ENCODE measurements at places on chromosomes 5 and 9.

DNA sequence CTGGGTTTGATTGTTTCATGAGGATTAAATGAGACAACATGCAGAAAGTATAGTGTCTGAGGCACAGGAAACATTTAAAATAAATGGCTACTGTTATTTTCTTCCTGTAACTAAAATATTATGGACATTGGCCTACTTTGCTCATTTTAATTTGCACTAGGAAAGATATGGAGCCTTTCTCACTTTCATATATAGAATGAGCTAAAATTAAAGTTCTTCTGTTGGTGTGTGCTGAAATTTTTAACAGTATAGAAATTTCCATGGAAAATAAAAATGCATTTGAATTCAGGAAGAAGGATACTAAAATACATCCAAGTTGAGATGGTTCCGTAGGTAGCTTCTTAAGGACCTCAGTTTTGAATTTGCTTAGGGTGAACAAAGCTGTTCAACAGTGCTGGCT lies 131.9 kb downstream of the MAST4 start:
- DNase-seq: no peak

DNA sequence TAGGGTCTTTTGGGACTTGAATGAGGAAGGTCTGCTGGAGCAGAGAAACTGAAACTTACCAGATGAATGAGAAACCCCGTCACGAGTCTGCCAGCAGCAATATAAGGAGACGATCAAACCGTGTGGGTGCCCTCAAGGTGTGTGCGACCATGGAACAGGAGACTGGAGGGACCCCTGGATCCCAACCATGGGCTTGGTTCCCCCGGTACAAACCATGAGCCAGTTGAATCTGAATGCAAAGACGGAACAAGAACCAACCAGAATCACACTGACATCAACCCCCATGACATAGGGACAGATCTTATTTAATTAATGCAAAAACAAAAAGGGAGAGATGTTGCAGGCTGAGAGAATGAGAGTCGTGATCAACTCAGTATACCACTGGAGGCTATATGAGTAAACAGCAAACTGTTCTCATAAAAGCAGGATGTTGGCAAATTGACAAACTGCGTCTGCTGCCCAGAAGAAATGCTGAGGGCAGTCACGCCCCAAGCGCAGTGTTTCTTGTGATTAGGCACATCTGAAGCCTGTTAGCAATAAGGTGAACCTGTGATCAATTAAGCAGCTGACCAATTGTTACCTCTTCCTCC lies 475.5 kb upstream of the ACO1 start:
- no peak for DNase-seq

GRCh38 chr9:16157216-16157615 lies 604.4 kb downstream of the CCDC171 start:
- DNase-seq: no peak

DNA sequence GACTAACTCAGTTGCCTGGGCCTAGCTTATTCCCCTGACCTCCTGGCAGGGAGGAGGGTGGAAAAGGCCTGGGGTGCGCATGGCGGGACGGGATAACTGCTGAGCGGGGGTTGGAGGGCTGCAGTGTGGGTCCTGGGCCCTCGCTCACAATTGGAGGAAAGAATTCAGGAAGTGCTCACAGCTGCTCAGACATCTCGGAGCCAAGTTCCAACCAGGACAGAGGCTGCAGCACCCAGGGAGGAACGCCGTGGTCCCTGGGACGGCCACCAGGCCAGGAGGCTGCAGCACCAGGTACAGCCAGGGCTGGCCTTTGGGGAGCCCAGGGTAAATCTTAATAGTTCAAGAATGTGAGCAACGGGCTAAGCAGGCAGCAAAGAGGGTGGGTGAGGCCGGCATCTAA lies at the start of gene SPAAR:
SPAAR (plus strand) TSS at position 217 of the 400 bp plus-strand sequence. CDS start 974 bp downstream, outside the sequence.
- DNase-seq: no peak

DNA sequence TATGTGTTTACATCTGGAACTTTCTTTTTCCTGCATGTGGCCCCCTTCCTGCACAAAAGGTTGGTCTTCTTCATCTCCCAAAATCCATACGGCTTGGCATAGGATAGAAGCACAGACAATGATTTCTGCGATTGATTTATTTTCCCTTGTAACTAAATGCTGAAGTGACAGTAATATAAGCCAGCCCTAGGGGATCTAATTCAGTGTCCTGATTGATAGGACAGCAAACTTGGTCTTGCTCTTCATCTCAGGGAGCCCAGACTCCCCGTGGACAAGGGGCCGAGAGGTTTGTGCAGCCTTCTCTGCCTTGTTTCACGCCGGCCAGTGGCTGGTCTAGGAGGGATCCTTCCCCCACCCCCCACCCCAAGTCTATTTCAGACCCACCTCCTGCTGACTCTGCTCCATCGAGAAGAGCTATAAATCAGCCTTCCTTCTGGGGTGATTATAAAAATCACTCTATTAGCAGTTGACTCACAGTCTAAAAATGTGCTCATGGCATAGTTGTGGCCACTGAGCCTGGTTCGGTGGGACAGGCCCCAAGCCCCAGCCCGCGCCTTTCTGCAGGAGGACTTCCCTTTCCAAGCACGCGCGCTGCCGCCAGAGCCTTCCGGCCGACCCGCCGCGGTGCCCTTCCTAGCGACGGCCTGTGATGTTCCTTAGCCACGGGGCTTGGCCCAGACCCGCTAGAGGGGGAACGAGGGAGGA lies 89.8 kb upstream of the COL5A1 start:
- no peak for DNase-seq

DNA sequence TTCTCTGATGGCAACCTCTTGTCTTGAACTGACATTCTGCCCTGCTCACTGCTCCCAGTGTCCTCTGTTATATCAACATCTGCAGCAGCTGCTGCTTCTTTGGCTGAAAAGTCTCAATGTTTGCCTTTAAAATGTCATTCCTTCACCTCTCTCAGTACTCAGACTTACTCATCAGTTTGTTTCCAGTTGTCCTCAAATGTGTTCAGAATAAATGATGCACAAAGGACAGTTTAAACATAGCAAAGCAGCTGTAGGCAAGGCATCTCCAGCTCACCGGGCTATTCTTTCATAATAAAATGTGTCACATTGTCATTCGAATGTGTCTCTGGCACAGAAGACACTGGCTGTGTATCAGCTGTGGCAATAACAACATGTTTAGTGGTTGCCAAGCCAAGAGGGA lies 590.9 kb upstream of the ZNF608 start:
- DNase-seq: no peak

DNA sequence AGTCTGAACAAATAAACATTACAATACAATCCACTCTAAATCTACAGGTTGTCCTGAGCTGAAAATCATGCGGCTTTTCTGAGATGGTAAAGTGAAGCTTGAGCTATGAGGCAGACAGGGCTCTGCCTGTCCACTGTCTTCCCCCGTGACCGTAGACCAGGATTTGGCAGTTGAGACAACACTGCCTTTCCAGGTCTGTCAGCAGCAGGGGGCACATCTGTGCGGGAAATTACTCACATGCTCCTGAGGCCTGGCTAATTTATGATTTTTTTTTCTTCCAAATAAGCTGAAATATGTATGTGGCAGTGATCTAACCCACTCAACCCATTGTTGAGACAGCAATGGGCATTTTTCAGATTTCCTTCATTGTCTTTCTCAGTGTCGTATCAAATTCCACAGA lies 307.9 kb downstream of the FBXL7 start:
- DNase-seq: no peak

GRCh38 chr9:107215381-107215780 lies 67.7 kb upstream of the RAD23B start:
- DNase-seq: no peak

- no peak for DNase-seq
These were observed 163.2 kb downstream of the LPAR1 start for GRCh38 chr9:110874963-110875674.
